ENCODE measurements at places on chromosomes 1 and 21. TPM values are rescaled to one million over a fixed set of nuclear protein-coding genes. Genes with fewer than 3 reads are reported as not detected.
A peak's percentile ranks its signal among the peaks of the same experiment; 100 is the strongest.

- H3K36me3 ChIP-seq: no peaks in the 10 kb centered on the region
- H3K27me3 ChIP-seq: no peaks in the 10 kb centered on the region
- H3K27ac ChIP-seq: no peak overlapping the region
- H3K4me1 ChIP-seq: no peaks in the 10 kb centered on the region
These were observed 200.6 kb downstream of the PRDM2 start for GRCh38 chr1:13900583-13900982.

GRCh38 chr1:18320051-18320450 is 160.7 kb upstream of the KLHDC7A start:
- H3K4me3 ChIP-seq: no peak overlapping the region
- peaks cover 13% of the 10 kb centered on the region for H3K4me1 ChIP-seq
- H3K27me3 ChIP-seq: no peaks in the 10 kb centered on the region
- H3K27ac ChIP-seq: no peak overlapping the region
- no peaks in the 10 kb centered on the region for H3K36me3 ChIP-seq
- DNase-seq: no peak

NKAIN1 gene
- not detected for total RNA-seq

GRCh38 chr1:81547912-81548303 is 252.8 kb upstream of the ADGRL2 start:
- H3K4me3 ChIP-seq: no peak overlapping the region
- no peak for DNase-seq
- no peaks in the 10 kb centered on the region for H3K36me3 ChIP-seq
- H3K4me1 ChIP-seq: no peaks in the 10 kb centered on the region

DNA sequence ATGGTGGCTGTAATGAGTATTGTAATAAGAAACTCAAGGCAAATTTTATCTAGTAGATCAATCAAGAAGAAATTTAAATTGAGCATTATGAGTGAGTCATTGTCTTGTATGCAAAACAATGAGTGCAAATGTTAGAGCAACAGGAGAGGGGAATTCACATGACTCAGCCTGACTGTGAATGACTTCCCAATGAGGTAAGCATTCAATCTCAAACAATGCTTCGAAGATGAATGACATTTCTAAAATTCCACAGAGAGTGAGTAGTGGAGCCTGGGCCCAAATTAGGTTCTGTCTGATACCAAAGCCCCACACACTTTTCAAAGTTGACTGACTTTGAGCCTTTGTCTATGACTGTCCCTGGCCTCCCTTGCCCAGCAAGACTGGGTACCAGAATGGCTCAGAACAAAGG is 738.0 kb downstream of the PTPRU start:
- no peaks in the 10 kb centered on the region for H3K36me3 ChIP-seq
- H3K4me3 ChIP-seq: no peak overlapping the region
- peaks cover 30% of the 10 kb centered on the region for H3K27me3 ChIP-seq
- no peak for DNase-seq

- no peaks in the 10 kb centered on the region for H3K27me3 ChIP-seq
- peak overlapping the region; percentile 97 for H3K4me3 ChIP-seq
- DNase-seq: no peak
- H3K4me1 ChIP-seq: peaks cover 58% of the 10 kb centered on the region
- peak overlapping the region; percentile 96 for H3K27ac ChIP-seq
These were observed 448 bp downstream of the GATAD2B start for GRCh38 chr1:153922076-153922971.

GRCh38 chr1:109498161-109498801 is 4.4 kb downstream of the CYB561D1 start:
- no peak for DNase-seq
- H3K4me1 ChIP-seq: peaks cover 86% of the 10 kb centered on the region
- no peak overlapping the region for H3K4me3 ChIP-seq
- no peak overlapping the region for H3K27ac ChIP-seq

DNA sequence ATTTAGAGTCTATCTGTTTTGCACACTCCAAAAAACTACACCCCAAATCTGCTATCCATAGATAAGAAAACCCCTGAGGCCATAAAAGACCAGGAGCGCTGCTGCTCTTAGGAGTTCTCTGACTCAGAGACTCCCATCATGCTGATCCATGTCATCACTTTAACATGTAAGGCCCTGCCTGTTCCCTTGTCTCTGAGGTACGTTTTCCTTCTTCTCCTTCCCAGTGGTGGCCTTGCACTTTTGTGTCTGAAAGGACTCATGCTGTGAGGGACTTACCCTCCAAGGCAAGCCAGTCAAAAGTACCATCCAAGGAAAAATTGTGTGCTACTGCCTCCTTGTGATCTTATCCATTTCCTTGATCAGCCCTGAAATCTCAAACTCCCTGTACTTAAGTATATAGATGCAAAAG is 427.4 kb upstream of the NCAM2 start:
- no peak overlapping the region for H3K4me3 ChIP-seq
- no peak for DNase-seq
- no peaks in the 10 kb centered on the region for H3K27me3 ChIP-seq
- no peaks in the 10 kb centered on the region for H3K36me3 ChIP-seq
- H3K27ac ChIP-seq: no peak overlapping the region
- H3K4me1 ChIP-seq: no peaks in the 10 kb centered on the region

HUNK gene
- total RNA-seq: 0.42 TPM

HPCA gene
- not detected for total RNA-seq

- H3K36me3 ChIP-seq: peaks cover 97% of the 10 kb centered on the region
- H3K27ac ChIP-seq: no peak overlapping the region
- DNase-seq: no peak
- no peaks in the 10 kb centered on the region for H3K27me3 ChIP-seq
These were observed 62.1 kb downstream of the KDM1A start for GRCh38 chr1:23081376-23081775.

DNA sequence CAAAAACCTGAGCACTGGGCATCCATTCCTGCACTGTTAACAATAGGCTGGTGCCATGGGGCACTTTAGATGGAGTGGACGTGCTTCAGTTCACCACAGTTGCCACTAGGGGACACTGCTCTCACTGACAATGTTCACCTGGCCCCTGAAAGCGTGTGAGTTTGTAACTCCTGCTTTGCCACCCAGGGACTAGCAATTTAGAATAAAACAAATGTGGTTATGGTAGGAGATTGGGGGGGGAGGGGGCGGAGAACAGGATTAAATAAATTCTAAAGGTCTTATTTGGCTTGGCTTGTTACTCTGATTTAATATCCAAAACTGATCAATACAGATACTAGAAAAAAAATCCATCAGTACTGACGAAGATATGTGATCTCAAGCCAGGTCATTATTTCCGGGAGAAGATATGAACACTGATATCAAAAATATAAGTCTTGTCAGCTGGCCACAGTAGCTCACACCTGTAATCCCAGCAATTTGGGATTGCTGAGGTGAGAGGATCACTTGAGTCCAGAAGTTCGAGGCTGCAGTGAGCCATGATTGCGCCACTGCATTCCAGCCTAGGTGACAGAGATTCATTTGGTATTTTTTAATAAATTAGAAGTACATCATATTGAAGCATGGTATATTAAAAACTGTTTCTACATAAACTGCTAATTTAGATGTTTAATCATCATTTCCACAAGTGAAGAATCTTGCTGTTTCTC is 23.2 kb downstream of the INTS7 start:
- H3K4me3 ChIP-seq: no peak overlapping the region
- H3K36me3 ChIP-seq: peaks cover 19% of the 10 kb centered on the region
- H3K27me3 ChIP-seq: no peaks in the 10 kb centered on the region
- H3K4me1 ChIP-seq: no peaks in the 10 kb centered on the region
- no peak overlapping the region for H3K27ac ChIP-seq

- no peaks in the 10 kb centered on the region for H3K27me3 ChIP-seq
- DNase-seq: no peak
- no peak overlapping the region for H3K27ac ChIP-seq
- no peak overlapping the region for H3K4me3 ChIP-seq
- no peaks in the 10 kb centered on the region for H3K36me3 ChIP-seq
- H3K4me1 ChIP-seq: peaks cover 3% of the 10 kb centered on the region
These were observed 87.5 kb downstream of the COL24A1 start for GRCh38 chr1:86068841-86069756.

BRDT gene
- total RNA-seq: not detected

DNA sequence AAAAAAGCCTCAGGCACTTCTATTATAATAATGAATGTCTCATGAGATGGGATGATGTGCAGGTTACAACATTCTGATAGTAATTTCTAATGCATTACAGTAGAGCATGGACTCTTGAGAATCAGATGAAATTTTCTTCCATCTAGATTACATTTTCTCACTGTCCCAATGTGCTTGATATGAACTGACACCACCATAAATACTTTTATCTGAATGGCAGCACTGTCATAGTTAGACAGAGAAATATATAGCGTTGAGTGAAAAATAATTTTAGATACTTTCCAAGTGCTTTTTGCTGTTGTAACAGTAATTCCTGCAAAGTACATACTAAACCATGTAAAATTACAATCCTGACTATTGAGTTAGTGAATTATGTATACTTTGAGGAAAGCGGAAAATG is 630.1 kb downstream of the BRINP3 start:
- no peaks in the 10 kb centered on the region for H3K4me1 ChIP-seq
- no peaks in the 10 kb centered on the region for H3K36me3 ChIP-seq
- H3K4me3 ChIP-seq: no peak overlapping the region
- H3K27ac ChIP-seq: no peak overlapping the region
- no peaks in the 10 kb centered on the region for H3K27me3 ChIP-seq
- DNase-seq: no peak

CLEC20A gene
- total RNA-seq: not detected

GRCh38 chr1:67226688-67227087 is 60.4 kb downstream of the IL23R start:
- no peaks in the 10 kb centered on the region for H3K27me3 ChIP-seq
- H3K27ac ChIP-seq: no peak overlapping the region
- H3K4me3 ChIP-seq: no peak overlapping the region
- H3K36me3 ChIP-seq: no peaks in the 10 kb centered on the region
- DNase-seq: no peak

- no peak overlapping the region for H3K4me3 ChIP-seq
- H3K27me3 ChIP-seq: no peaks in the 10 kb centered on the region
- H3K4me1 ChIP-seq: peaks cover 75% of the 10 kb centered on the region
- no peak for DNase-seq
- no peak overlapping the region for H3K27ac ChIP-seq
These were observed 9.1 kb downstream of the PTGFRN start for GRCh38 chr1:116918714-116919357.

- H3K4me3 ChIP-seq: no peak overlapping the region
- no peaks in the 10 kb centered on the region for H3K36me3 ChIP-seq
- no peaks in the 10 kb centered on the region for H3K4me1 ChIP-seq
- DNase-seq: no peak
- H3K27me3 ChIP-seq: no peaks in the 10 kb centered on the region
These were observed 25.2 kb upstream of the RCAN1 start for GRCh38 chr21:34639882-34640788.

- H3K27ac ChIP-seq: no peak overlapping the region
- H3K4me3 ChIP-seq: no peak overlapping the region
- no peaks in the 10 kb centered on the region for H3K36me3 ChIP-seq
These were observed 6.3 kb upstream of the LYST start for GRCh38 chr1:235873045-235873444.

FNDC10 gene
- total RNA-seq: 0.50 TPM

DNA sequence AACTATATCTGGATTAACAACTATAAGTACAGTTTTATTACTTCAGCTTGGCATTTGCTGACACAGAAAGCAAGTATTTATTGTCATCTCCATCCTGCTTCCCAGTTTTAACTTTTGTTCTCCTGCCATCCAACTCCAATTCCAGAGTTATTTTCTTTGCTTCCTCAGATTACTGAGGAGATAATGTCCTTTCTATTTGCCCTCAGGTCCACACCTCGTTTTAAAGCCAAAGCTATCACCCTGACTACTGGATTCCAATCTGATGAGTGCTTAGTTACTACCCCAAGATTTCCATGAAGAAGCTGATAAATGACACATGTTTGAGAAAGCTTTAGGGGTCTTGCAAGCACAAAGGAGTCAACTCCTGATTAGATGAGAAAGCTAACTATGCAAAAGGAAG is 25.2 kb downstream of the ACKR1 start:
- no peak overlapping the region for H3K4me3 ChIP-seq
- no peak for DNase-seq
- no peaks in the 10 kb centered on the region for H3K27me3 ChIP-seq
- H3K36me3 ChIP-seq: no peaks in the 10 kb centered on the region
- H3K27ac ChIP-seq: no peak overlapping the region
- no peaks in the 10 kb centered on the region for H3K4me1 ChIP-seq

DNA sequence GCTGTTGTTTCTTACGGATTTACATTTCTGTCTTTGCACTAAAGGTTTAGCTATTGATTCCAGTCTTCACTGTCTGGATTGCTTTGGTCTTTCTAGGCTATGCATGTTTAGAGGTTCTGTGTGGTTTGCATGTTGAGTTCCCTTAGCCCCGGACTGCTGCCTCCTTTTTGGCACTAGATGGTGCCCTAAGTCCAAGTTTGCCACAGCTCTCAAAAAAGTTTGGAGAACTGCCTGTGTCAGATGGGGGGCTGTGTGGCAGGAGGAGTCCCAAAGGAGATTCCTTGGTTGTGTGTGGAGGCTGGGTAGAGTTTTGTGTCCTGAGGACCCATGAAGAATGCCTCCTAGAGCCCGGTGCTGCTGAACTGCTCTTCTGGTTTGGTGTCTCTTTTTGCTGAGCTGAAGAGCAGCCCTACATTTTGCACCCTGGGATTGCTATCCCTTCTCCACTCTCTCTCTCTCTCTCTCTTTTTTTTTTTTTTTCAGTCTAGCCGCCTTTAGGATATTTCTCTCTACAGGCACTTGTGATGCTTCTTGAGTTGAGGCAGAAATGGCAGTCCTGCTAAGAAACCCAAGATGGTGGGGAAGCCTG is 74.4 kb downstream of the PTGS2 start:
- no peak overlapping the region for H3K27ac ChIP-seq
- H3K36me3 ChIP-seq: no peaks in the 10 kb centered on the region
- no peaks in the 10 kb centered on the region for H3K4me1 ChIP-seq
- no peaks in the 10 kb centered on the region for H3K27me3 ChIP-seq
- DNase-seq: no peak
- no peak overlapping the region for H3K4me3 ChIP-seq

GRCh38 chr1:180192172-180192571 is 37.5 kb downstream of the QSOX1 start:
- no peaks in the 10 kb centered on the region for H3K27me3 ChIP-seq
- no peak overlapping the region for H3K27ac ChIP-seq
- no peaks in the 10 kb centered on the region for H3K4me1 ChIP-seq
- DNase-seq: no peak

LCE3D gene
- total RNA-seq: not detected

GRCh38 chr1:9643351-9644256 is 7.9 kb upstream of the PIK3CD start:
- no peaks in the 10 kb centered on the region for H3K4me1 ChIP-seq
- H3K27ac ChIP-seq: no peak overlapping the region
- no peak overlapping the region for H3K4me3 ChIP-seq
- no peaks in the 10 kb centered on the region for H3K36me3 ChIP-seq
- no peaks in the 10 kb centered on the region for H3K27me3 ChIP-seq
- no peak for DNase-seq

GRCh38 chr1:204980840-204981405 is 62.1 kb upstream of the CNTN2 start:
- peak overlapping the region; percentile 27 for H3K27ac ChIP-seq
- peaks cover 91% of the 10 kb centered on the region for H3K36me3 ChIP-seq
- H3K4me3 ChIP-seq: no peak overlapping the region
- no peaks in the 10 kb centered on the region for H3K27me3 ChIP-seq

TRNP1 gene
- 50.3 TPM for total RNA-seq

FAM3B gene
- not detected for total RNA-seq

DNA sequence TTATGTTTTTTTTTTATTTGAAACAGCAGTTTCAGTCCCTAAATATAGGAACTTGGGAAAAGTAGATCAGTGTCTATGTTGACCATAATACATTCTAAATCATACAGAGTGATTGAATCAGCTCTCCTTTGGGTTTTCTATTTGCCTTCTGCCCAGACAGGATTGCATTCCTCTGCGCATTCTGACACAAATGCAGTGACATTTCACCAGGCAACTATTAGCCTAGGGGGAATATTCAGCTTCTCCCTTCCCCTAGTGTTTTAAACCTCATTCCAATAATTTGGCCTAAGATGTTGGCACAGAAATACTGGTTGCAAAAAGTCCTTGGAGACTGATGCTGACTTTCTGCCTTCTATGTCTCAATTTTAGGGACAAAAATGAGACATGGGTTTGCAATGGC is 172.8 kb downstream of the PTGER3 start:
- no peaks in the 10 kb centered on the region for H3K27me3 ChIP-seq
- no peak overlapping the region for H3K4me3 ChIP-seq
- DNase-seq: no peak
- H3K4me1 ChIP-seq: no peaks in the 10 kb centered on the region

Data from esophagus muscularis mucosa (tissue), 4 donors.